ENCODE measurements at places on chromosomes 6 and 20.

- DNase-seq: no peak
Measured at GRCh38 chr6:135195522-135195921, 14.4 kb downstream of the MYB start.

GRCh38 chr6:6751619-6752023 is 163.1 kb downstream of the LY86 start:
- DNase-seq: no peak

DNA sequence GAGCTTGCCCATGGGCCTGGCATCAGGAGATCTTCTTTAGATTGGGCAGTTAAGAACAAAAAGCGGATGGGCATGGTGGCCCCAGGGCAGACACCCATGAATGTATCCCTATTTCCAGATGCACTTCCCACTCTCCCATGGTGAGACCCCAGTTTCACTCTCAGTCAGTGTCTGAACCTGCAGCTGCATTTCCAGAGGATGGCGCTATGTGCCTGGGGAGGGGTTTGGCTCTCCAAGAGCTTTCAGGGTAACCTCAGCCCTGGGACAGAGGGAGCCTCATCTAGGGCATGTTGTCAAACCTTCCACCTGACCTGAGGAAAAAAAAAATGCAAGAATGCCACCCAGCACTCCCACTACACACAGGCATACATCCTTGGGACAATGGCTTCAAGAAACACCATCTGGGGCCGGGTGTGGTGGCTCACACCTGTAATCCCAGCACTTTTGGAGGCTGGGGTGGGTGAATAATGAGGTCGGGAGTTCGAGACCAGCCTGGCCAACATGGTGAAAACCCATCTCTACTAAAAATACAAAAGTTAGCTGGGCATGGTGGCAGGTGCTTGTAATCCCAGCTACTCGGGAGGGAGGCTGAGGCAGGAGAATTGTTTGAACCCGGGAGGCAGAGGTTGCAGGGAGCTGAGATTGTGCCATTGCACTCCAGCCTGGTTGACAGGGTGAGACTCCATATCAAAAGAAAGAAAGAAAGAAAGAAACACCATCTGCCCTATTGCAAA is 1.9 kb downstream of the CST9L start:
- DNase-seq: no peak

DNA sequence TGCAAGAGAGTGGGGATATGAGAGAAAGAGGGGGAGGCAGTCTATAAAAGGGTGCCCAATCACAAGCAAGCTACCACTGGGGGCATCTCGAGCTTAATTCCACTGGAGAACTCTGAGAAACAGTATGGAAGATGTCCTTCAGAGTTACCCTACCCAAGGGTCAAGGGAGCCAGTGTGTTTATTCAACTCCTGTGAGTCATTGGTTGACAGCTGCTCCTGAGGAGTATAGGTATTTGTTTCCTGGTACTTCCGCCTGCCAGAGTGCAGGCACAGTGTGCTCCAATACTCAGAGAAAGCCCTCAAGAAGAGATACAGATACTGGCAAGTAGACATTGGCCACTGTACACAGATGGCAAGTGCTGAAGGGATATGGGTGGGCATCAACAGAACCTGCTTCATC is 49.5 kb downstream of the ARHGAP40 start:
- DNase-seq: no peak

DNA sequence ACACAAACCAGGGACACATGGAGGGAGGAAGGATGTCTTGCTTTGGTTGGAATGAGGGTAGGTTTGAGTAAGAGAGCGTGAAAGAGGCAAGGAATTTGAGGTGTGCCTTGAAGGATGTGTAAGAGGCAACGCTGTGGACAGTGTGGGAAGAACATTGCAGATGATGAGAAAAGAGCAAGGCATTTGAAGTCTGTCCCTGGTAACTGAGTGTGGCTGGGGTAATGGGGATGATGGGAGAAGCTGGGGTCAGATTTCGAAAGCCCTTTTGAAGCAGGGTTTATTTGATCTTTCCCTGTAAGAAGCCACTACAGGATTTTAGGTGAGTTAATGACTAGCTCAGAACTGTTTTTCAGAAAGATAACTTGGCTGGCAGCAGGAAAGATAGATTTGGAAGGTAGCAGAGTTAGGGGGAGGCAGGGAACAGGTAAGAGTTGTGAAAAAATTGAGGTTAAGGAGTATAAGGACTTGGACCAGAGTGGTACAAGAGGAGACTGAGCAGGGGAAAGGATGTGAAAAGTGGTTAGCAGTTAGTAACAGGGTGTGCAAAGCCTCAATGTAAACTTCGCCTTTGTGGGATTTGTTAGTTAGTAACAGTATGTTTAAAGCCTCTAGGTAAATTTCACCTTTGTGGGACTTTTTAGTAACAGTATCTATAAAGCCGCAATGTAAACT is 17.7 kb downstream of the UTRN start:
- DNase-seq: no peak

DNA sequence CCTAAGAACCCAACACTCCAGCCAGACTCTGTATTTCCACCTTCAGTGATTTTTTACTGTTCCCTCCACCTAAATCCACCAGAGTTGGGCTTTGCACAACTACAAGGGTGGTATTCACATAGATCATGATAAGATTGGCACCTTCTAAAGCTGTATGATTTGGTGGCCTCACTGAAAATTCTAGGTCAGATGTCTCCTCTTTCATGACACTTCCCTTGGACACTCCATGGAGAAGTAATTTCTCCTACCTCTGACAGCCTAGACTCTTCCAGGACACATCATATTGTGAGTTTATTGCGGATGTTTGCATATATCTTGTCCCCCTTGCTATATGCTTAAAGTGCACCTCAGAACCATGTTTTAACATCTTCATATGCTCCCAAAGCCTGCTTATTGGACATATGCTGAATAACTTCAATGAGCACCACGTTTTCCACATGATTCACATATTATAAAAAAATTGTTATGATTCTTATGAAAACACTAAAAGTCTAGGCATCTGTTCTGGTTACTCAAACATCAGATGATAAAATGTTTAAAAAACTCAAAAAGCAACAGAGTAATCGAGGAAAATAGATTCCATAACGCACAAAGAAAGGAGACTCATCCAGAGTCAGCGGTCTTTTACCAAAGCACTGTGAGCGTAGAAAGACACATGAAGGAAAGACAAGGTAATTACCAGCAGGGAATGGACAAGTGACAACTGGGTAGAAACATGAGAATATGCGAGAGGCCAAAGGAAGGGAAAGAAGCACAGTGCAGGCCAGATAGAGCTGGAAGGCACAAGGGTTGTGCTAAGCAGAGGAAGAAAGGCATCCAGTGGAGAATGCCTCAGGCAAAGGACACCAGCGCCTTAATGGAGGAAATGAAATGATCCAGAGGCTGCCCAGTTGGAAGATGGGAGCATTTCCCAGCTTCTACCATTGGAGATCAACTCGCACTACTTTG is 46.5 kb downstream of the KIF16B start:
- DNase-seq: no peak

DNA sequence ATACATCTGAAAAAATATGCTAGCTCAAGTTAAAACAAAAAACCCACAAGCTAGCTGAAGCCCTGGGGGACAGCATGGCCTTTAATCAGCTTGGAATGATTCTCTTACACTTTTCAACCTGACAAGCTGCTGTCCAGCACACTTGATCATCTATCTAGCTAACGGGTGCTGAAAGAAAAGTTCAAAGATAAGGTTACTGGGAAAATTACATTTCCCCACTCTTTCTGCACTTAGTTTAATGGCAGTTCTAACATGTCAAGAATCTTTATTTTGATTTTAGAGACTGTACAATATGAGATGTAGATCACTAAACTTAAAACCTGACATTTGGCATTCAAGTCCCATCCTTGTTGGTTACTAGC is 53.4 kb downstream of the STK4 start:
- no peak for DNase-seq

DNA sequence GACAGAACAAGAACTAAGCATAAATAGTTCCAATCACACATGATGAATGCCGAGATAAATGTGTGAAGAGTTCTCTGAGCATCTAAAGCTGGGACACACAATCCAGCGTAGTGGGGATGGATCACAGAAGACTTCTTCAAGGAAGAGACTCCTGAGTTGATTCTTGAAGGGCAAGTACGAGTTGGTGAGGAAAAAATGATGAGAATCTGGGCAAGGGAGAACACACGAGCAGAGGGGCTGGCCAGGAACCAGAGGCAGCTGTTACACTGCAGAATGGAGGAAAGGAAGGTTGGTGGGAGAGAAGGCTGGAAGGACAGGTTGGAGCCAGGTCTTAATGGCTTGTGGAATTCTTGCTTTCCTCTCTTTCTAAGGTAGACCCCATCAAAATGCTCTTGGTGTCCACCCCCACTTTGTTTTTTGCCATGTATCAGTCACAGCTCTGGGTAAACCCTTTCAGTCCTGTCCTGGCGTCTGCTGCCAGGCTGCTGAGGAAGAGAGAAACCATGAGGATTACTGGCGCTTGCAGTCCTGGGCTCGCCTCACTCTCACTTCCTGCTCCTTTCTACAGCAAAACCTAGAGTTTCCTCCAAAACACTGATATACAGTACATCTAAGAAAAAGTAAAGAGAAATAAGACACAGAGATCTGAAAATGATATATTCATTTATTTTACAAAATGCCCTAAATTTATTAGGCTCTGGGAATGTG is 127.6 kb upstream of the FAM184A start:
- DNase-seq: no peak

DNA sequence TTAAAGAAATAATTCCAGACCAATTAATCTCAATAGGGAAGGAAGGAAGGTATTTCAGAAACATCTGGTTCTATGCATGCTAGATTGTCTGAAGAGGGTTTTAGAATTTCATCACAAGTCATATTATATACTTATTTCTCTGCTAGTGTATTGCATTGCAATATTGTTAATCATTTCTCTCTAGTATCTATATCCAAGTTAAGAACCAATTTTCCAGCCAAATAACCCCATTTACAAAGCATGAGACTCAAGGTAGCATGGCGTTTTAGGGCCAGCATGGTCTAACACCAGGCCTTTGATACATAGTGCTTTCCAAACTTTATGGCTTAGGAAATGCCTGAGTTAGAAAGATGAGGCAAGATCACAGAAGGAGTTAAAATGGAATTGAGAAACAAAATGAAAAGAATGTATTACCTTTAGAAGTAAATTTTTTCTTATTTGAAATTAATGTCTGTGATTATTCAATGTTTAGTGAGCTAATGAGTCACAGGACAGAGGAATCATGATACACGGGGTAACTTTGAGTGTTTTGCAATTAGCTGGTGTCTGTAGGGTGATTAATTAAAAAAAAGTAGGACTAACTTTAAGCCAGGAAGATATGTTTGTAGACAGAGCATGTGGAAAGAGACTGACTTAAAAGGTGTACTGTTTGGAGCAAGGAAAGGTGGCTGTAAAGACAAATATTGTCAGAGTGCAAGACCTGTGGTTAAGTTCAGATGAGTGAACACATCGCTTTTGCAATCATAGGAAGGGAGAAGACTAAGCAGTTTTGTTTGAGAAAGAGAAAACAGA is 1006.2 kb upstream of the CITED2 start:
- no peak for DNase-seq

GRCh38 chr6:11810039-11810541 is 31.5 kb upstream of the ADTRP start:
- peak; percentile 34 for DNase-seq

DNA sequence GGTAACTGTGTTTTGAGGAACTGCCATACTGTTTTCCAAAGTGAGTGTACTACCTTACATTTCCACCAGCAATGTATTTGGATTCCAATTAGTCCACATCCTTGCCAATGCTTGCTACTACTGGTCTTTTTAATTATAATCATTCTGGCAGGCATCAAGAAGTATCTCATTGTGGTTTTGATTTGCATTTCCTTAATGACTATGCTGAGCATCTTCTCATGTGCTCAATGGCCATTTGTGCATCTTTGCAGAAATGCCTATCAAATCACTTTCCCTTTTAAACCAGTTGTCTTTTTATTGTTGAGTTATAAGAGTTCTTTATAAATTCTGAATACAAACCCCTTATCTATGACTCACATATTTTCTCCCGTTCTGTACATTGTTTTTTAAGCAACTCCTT is 75.9 kb downstream of the ATG5 start:
- no peak for DNase-seq

DNA sequence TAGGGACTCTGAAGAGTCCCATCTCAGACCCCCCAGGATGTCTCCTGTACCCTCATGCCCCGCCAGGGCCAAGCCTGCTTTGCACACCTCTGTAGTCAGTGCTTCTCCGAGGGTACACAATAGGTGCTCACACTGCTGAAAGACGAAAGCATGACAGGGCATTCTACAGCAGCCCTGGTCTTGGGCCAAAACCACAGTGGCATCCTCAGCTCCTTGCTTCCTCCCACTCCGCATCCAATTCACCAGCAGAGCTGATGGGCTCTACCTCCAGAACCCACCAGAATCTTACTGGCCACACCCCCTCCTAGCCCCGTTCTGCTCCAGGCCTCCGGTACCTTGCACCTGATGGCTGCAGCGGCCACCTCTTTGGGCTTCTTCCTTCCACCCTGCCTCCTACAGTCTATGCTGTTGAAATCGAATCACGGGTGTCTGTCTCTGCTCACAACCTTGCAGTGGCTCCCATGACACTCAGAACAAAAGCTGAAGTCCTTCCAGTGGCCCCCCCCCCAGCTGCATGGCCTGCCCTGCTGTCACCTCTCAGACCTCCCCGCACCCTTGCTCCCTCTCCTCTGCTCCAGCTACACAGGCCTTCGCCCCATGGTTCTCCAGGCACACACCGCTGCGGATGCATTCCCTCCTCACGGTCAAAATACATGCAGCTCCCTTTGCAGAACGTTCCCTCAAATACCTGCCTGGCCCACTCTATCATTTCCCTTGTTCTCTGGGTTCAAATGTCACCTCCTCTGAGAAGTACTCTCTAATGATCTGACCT is 1.2 kb downstream of the ANGPT4 start:
- DNase-seq: no peak

DNA sequence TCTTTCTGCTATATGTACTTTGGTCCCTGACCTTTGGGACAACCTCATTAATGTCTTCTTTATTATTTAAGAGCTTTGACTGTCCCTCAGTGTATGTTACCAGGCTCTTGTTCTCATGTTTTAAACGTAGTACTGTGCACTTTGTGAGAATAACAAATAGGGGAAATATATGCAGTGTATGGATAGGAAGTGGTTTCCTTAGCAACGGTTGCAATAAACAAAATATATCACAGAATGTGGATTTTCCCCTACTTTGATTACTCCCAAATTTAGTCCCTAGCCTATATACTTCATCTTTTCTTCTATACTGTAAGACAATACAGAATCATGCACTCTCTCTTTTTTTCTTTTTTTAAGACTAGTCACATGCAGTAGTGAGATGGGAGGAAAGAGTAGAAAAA is 123.8 kb upstream of the AKIRIN2 start:
- no peak for DNase-seq

DNA sequence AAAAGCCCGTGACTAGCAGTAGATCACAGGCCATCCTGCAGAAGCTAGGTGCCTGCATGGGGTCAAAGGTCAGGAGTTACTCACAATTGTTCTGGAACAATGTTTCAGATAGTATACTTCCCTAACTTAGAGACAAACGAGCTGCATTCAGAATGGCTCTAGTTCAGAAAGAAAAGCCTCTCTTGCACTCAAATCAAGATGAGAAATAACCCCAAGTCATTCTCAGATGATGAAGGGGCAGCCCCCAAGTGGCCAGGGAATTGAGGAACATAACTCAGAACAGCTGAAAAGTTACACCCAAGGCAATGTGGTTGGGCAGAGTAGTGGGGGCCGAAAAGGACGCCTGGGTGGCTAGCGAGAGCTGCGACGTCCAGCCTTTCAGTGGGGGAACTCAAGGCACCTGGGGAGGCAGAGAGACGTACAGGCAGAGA is 27.8 kb downstream of the FYN start:
- no peak for DNase-seq

GRCh38 chr6:107618672-107619071 is 128.8 kb downstream of the SOBP start:
- no peak for DNase-seq
